ENCODE measurements at places on chromosomes 5 and 9. TPM values are rescaled to one million over a fixed set of nuclear protein-coding genes. Genes with fewer than 3 reads are reported as not detected.

Gene FBP1
- not detected for total RNA-seq

Gene GRIN1
- total RNA-seq, result 0.10 TPM

DNA sequence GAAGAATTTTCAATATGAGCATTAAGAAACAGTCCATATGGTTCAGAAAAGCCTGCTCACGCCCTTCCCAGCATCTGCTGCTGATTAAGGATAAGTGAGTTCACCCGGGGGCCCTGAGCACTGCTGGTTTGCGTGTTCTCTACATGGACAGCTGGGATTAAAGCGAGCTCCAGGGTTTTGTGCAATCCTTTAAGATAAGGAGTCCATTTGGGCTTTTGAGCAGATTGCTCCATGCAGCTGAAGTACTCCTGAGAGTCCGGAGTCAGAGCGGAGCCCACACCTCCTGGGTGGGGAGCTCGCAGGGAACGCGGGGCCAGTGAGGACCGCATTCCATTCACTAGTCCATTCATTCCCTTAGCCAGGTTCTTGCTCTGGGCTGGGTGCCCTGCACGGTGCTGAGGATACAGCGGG is 149.3 kb upstream of the COL5A1 start:
- DNase-seq, result no peak
- no peak overlapping the region for H3K27ac ChIP-seq
- no peak overlapping the region for H3K4me3 ChIP-seq
- peaks cover 2% of the 10 kb centered on the region for H3K27me3 ChIP-seq
- no peaks in the 10 kb centered on the region for H3K36me3 ChIP-seq
- H3K4me1 ChIP-seq, result no peaks in the 10 kb centered on the region

GRCh38 chr5:10600626-10601245 is 36.9 kb downstream of the ANKRD33B start:
- H3K36me3 ChIP-seq, result peaks cover 13% of the 10 kb centered on the region
- H3K27ac ChIP-seq, result peak overlapping the region; percentile 84
- peak overlapping the region; percentile 39 for H3K4me3 ChIP-seq
- no peaks in the 10 kb centered on the region for H3K27me3 ChIP-seq
- peaks cover 73% of the 10 kb centered on the region for H3K4me1 ChIP-seq

GRCh38 chr5:133756036-133756435 is 143.7 kb upstream of the FSTL4 start:
- H3K27me3 ChIP-seq, result no peaks in the 10 kb centered on the region

DNA sequence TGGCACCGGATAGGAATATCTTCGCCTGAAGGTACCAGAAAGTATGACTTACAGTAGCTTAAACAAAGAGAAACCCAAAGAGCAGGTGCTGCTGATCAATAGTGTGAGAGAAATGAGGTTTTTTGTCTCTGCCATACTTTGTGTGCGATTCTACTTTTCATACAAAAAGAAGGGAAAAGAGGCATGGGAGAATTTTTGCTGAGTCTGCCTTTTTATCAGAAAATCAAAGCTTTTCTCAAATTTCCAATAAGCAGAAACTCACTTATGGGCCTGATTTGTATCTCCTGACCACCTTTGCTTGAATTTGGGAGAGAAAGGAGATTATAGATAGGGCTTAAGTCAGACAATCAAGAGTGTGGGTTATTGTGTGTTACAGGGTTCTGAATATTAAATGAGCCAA is 65.5 kb upstream of the TAF11L2 start:
- H3K27ac ChIP-seq, result no peak overlapping the region
- no peak overlapping the region for H3K4me3 ChIP-seq
- H3K27me3 ChIP-seq, result no peaks in the 10 kb centered on the region
- H3K36me3 ChIP-seq, result no peaks in the 10 kb centered on the region
- H3K4me1 ChIP-seq, result peaks cover 13% of the 10 kb centered on the region

GRCh38 chr9:105143136-105143430 is 101.4 kb upstream of the SLC44A1 start:
- H3K27ac ChIP-seq, result no peak overlapping the region
- no peaks in the 10 kb centered on the region for H3K36me3 ChIP-seq
- DNase-seq, result no peak

DNA sequence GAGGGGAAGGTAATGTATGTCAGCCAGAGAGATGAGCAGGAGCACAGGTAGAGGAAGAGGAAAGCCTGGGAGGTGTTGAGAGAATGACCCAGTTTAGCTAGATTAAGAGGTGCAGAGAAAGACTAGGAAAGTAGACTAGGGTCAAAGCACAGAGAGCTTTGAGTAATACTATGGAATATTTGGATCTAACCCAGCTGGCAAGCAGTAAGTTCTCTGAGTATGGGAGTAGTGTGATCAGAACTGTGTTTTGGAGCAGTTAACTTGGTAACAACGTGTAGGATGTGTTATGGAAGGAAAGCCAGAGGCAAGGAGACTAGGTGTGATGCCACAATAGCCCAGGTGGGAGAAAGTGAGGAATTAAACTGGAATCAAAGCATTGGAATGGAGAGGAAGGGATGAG is 84.9 kb upstream of the PTGER4 start:
- no peak overlapping the region for H3K4me3 ChIP-seq
- no peak overlapping the region for H3K27ac ChIP-seq
- peaks cover 2% of the 10 kb centered on the region for H3K27me3 ChIP-seq
- DNase-seq, result no peak
- H3K4me1 ChIP-seq, result peaks cover 11% of the 10 kb centered on the region
- H3K36me3 ChIP-seq, result no peaks in the 10 kb centered on the region

DNA sequence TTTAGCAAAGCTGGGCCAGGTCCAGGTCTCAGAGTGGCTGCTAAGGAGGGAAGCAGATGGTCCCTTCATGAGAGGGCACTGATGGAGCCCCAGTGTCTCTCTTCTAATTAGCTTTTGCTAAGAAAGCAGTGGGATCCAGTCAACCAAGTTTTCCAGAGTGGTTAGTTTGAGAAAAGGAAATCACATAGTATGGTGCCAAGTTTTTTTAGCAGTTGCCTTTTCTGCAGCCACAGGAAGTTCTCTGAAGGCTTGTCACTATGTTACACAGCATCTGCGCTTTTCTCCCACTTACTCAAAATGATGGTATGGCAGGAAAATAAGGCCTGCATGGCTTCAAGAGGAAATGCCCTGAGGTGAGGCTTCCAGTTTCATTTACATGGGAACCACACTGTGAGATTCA is 331.5 kb upstream of the ZNF462 start:
- no peak for DNase-seq
- H3K27ac ChIP-seq, result no peak overlapping the region
- H3K27me3 ChIP-seq, result no peaks in the 10 kb centered on the region
- no peaks in the 10 kb centered on the region for H3K4me1 ChIP-seq

- no peaks in the 10 kb centered on the region for H3K36me3 ChIP-seq
- H3K27ac ChIP-seq, result no peak within 1 kb of the TSS
- DNase-seq, result no peak
- peaks cover 3% of the 10 kb centered on the region for H3K4me1 ChIP-seq
- H3K4me3 ChIP-seq, result no peak within 1 kb of the TSS
Observed at GRCh38 chr5:141958113-141958512, at the start of gene PCDH12. Gene PCDH12 (minus strand): TSS chr5:141958202. CDS start chr5:141957851, 351 bp downstream.

DNA sequence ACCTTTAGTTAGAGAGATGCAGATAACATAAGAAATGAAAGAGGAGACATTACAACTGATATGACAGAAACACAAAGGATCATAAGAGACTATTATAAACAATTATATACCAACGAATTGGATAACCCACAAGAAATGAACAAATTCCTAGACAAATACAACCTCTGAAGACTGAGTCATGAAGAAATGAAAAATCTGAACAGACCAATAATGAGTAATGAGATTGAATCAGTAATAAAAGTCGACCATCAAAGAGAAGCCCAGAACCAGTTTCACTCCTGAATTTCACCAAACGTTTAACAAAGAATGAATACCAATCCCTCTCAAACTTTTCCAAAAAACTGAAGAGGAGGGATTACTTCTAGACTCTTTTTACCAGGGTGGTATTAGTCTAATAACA is 50.5 kb upstream of the PCAT7 start:
- no peak overlapping the region for H3K4me3 ChIP-seq
- no peaks in the 10 kb centered on the region for H3K4me1 ChIP-seq
- H3K36me3 ChIP-seq, result no peaks in the 10 kb centered on the region
- H3K27me3 ChIP-seq, result no peaks in the 10 kb centered on the region
- no peak overlapping the region for H3K27ac ChIP-seq

GRCh38 chr5:59446356-59446755 is 447.2 kb downstream of the PDE4D start:
- no peaks in the 10 kb centered on the region for H3K4me1 ChIP-seq
- no peaks in the 10 kb centered on the region for H3K36me3 ChIP-seq
- no peaks in the 10 kb centered on the region for H3K27me3 ChIP-seq
- no peak overlapping the region for H3K27ac ChIP-seq
- no peak overlapping the region for H3K4me3 ChIP-seq

DNA sequence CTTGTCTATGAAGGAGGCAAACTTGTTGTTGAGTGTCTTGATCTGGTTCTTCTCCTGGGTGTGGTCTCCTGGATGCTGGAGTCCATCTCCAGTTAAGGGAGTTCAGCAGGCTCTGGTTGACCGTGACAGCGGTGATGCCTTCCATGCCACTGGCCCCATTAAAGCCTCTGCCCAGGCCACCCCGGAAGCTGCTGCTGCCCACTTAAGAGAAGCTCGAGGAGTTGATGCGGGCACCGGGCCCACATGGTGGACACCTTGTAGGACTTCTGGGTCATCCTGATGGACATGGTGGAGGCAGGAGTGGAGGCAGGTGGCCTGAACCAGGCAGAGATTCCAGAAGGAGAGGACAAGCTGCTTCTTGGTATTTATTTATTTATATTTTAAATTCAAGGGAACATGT is 44.7 kb upstream of the DEPDC1B start:
- H3K27me3 ChIP-seq, result no peaks in the 10 kb centered on the region
- H3K4me1 ChIP-seq, result no peaks in the 10 kb centered on the region
- no peak for DNase-seq
- H3K27ac ChIP-seq, result no peak overlapping the region
- H3K36me3 ChIP-seq, result no peaks in the 10 kb centered on the region

DNA sequence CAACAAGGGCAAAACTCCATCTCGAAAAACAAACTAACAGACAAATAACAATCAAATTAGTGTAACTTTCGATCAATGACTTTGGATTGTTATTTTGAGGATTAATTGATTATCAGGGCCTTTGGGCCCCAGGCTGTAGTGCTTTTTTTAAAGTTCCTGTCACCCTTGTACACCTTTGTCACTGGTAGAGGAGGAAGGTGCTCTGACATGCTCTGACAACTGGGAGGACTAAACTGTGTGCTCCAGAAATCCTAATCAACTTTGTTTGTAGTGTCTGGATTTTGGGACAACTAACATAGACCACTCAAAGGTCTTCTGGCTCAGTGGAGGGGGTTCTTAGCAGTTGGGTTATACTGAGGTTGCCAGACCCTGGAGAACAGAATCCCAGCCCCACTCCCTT is 1.8 kb downstream of the TXN start:
- H3K4me3 ChIP-seq, result peak overlapping the region; percentile 92
- H3K27ac ChIP-seq, result peak overlapping the region; percentile 91
- no peaks in the 10 kb centered on the region for H3K27me3 ChIP-seq
- peaks cover 24% of the 10 kb centered on the region for H3K4me1 ChIP-seq
- no peak for DNase-seq

GRCh38 chr5:83095957-83096539 is 18.7 kb downstream of the XRCC4 start:
- H3K27me3 ChIP-seq, result no peaks in the 10 kb centered on the region
- H3K4me1 ChIP-seq, result 0 out of 2 replicates have a peak, but pooled peaks cover 6% of the 10 kb centered on the region
- no peak overlapping the region for H3K27ac ChIP-seq

DNA sequence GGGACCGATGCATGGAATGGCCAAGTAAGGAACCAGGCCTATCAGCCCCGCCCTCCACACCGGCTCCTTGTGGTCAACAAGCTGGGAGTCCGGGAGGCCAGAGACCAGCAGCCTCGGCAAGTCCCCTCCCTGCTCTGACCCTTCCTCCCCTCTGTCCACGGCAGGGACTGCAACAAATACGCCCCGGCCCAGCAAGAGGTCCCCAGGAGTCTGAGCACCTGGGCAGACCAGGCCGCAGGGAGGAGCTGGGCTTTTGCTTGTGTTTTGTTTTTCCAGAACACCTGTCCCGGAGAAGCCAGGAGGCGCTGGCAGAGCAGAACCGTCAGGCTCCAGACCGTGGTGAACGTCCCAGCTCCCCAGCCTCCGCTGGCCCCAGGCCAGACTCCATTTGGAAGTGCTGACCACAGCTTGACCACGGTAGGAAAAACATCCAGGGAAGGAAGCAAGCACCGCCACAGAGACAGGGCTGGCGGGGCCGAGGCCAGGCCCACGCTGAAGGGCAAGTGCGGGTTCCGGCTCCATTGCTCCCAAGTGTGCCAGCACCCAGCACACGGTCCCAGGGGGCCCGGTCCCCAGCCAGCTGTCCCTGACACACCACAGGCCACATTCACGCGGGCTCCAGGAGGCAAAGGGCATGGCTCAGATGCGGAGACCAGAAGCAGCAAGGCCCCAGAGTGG is 56.7 kb downstream of the VAV2 start:
- no peaks in the 10 kb centered on the region for H3K4me1 ChIP-seq
- no peak for DNase-seq
- H3K4me3 ChIP-seq, result no peak overlapping the region
- H3K27ac ChIP-seq, result no peak overlapping the region
- H3K27me3 ChIP-seq, result no peaks in the 10 kb centered on the region
- peaks cover 5% of the 10 kb centered on the region for H3K36me3 ChIP-seq

- H3K4me1 ChIP-seq, result no peaks in the 10 kb centered on the region
- no peaks in the 10 kb centered on the region for H3K27me3 ChIP-seq
- no peak overlapping the region for H3K4me3 ChIP-seq
- no peak for DNase-seq
- H3K36me3 ChIP-seq, result no peaks in the 10 kb centered on the region
Observed at GRCh38 chr9:79208791-79209396, 362.9 kb upstream of the TLE4 start.

GRCh38 chr9:30065888-30066287 is 2318.6 kb upstream of the ACO1 start:
- DNase-seq, result no peak
- H3K27ac ChIP-seq, result no peak overlapping the region
- no peaks in the 10 kb centered on the region for H3K36me3 ChIP-seq
- no peak overlapping the region for H3K4me3 ChIP-seq
- no peaks in the 10 kb centered on the region for H3K4me1 ChIP-seq

Measured in GM12878 (cell line).